A549 treated with Mapracorat at 1 μM for 4 hours (cell line): ENCODE measurements at places on chromosomes 11 and 22. TPM values are rescaled to one million over a fixed set of nuclear protein-coding genes. Genes with fewer than 3 reads are reported as not detected.

ADAMTS15 gene
- total RNA-seq = 4.7 to 8.1 TPM (median 6.8 TPM) in 5 replicates

PTPRCAP gene
- 0.24 to 0.72 TPM (median 0.29 TPM) in 4 of 5 replicates, not detected in the other for total RNA-seq

TMEM121B gene
- total RNA-seq = 0.09 to 0.25 TPM (median 0.14 TPM) in 5 replicates

DEUP1 gene
- total RNA-seq = not detected in 5 replicates

PKP3 gene
- total RNA-seq = 24.1 to 42.6 TPM (median 38.1 TPM) in 5 replicates

PARVG gene
- not detected in 5 replicates for total RNA-seq

OR8B2 gene
- total RNA-seq = not detected in 5 replicates

TMEM45B gene
- total RNA-seq = 0.07 to 0.22 TPM (median 0.11 TPM) in 3 of 5 replicates, not detected in the others

RASL10A gene
- total RNA-seq = 0.34 to 0.87 TPM (median 0.54 TPM) in 4 of 5 replicates, not detected in the other

SCUBE1 gene
- 0.02 to 0.26 TPM (median 0.06 TPM) in 5 replicates for total RNA-seq

CBY1 gene
- 13.9 to 15.6 TPM (median 14.4 TPM) in 5 replicates for total RNA-seq

PRR33 gene
- not detected in 5 replicates for total RNA-seq

IRAG1 gene
- total RNA-seq = 0.05 to 0.13 TPM (median 0.08 TPM) in 4 of 5 replicates, not detected in the other

GAL3ST3 gene
- total RNA-seq = not detected in 5 replicates

ZDHHC13 gene
- 14.0 to 17.3 TPM (median 16.7 TPM) in 5 replicates for total RNA-seq

ARHGAP32 gene
- total RNA-seq = 2.8 to 5.1 TPM (median 4.0 TPM) in 5 replicates

SCN3B gene
- 0.08 to 0.25 TPM (median 0.17 TPM) in 5 replicates for total RNA-seq

LMO1 gene
- total RNA-seq = 2.6 to 3.3 TPM (median 2.8 TPM) in 5 replicates

B4GALNT4 gene
- 11.8 to 23.3 TPM (median 18.8 TPM) in 5 replicates for total RNA-seq

PTGDR2 gene
- total RNA-seq = 0.05 to 0.10 TPM (median 0.08 TPM) in 4 of 5 replicates, not detected in the other

MUC2 gene
- total RNA-seq = 0.06 to 0.23 TPM (median 0.11 TPM) in 5 replicates

CRYBB1 gene
- total RNA-seq = not detected in 5 replicates

HEPHL1 gene
- total RNA-seq = not detected in 5 replicates

CDCA5 gene
- total RNA-seq = 57.4 to 76.9 TPM (median 71.1 TPM) in 5 replicates

ACR gene
- not detected in 5 replicates for total RNA-seq

ACTN3 gene
- not detected in 5 replicates for total RNA-seq

KCNQ1 gene
- 0.23 to 0.89 TPM (median 0.63 TPM) in 5 replicates for total RNA-seq

SLC22A25 gene
- total RNA-seq = not detected in 5 replicates
